CMK (cell line): ENCODE measurements at places on chromosomes 4 and X.

DNA sequence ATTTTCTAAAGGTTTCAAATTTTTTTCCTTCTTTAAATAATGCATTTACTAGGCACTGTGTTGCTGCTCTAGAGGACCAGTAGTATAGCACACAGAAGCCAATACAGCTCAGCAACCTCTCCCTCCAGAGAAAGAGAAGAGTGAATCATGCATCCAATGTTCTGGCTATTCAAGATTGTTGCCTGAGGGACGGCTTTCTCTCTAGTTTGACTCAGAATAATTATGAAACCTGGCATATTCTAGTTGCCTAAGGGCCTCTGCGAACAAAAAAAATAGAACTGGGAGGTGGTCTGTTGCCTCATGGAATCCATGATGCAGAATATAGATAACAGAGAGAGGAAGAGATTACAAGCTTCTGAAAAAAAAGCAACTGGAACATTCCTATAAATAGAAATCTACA, 1233.3 kb upstream of the PABPC4L start:
- DNase-seq: no peak

GRCh38 chr4:102553982-102554381, 52.8 kb downstream of the NFKB1 start:
- DNase-seq: no peak

- no peak for DNase-seq
These were observed 164.8 kb downstream of the AASDH start for GRCh38 chr4:56222514-56222913.

DNA sequence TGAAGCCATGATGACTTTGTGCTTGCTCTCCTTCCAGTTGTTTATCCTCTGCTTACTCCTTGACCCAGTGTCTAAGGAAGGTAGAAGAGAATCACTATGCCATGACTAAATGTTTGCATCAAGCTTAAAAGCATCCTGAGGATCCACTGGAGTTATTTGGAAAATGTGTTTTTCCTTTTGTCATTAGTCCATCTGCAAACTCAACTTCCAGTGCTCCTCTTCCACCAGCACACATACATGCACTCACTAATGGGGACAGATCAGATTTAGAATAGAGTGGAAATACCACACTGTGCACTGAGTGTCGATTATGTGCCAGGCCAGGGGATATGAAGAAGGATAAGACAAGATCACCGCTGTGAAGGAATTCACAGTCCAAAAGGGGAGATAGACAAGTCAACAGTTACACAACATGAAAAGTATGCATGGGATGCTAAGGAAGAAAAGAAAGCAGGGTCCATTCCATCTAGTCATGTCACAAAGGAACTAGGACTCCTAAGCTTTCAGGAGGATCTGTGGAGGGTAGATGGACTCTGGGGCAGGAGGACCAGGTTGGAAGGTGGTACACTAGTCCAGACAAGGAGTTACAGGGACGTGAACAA, 1.9 kb downstream of the OCIAD2 start:
- DNase-seq: no peak

- DNase-seq: no peak
These were observed 77.6 kb downstream of the MXRA5 start for GRCh38 chrX:3268829-3269228.

- no peak for DNase-seq
These were observed 1587.9 kb upstream of the ADGRL3 start for GRCh38 chr4:59612235-59612634.

DNA sequence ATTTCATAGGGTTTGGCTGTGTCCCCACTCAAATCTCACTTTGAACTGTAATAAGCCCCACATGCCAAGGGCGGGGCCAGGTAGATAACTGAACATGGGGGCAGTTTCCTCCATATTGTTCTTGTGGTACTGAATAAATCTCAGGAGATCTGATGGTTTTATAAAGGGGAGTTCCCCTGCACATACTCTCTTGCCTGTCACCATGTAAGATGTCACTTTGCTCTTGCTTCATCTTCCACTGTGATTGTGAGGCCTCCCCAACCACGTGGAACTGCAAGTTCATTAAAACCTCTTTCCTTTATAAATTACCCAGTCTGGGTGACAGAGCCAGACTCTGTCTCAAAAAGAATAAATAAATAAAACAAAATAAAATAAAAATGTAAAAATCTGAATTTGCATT, 95.9 kb downstream of the PDS5A start:
- DNase-seq: no peak

GRCh38 chrX:101230636-101231035, 11.1 kb downstream of the DRP2 start:
- DNase-seq: no peak

DNA sequence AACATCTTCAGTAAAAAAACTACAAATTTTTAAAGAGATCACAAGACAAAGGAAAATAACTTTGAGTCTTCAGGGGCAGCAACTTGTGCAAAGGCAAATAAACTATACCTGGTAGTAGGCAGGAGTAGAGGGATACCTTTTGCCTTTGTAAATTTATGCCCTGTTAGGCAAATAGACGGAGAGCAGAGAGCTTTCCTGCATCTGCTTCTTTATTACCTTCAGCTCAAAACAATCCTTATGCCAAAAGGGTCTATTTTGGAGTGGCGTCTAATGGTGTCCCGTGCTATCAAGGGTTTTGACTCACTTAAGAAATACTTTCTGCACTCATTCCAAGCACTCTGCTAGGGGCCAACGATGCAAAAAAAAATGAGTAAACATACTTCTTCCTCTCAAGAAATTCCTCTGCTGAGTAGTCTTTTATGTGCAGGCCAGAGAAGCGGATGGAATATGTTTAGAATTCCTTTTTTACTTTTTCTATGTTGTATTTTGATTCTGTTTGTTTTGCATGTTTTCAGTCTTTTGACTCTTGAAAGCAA, 131.9 kb downstream of the ANXA5 start:
- DNase-seq: no peak

- DNase-seq: no peak
These were observed 16.0 kb upstream of the ERCC6L start for GRCh38 chrX:72254816-72255215.

- no peak for DNase-seq
These were observed 37.0 kb downstream of the GUCY1A1 start for GRCh38 chr4:155703486-155704247.

GRCh38 chr4:72338060-72338459, 231.0 kb downstream of the ADAMTS3 start:
- DNase-seq: no peak

DNA sequence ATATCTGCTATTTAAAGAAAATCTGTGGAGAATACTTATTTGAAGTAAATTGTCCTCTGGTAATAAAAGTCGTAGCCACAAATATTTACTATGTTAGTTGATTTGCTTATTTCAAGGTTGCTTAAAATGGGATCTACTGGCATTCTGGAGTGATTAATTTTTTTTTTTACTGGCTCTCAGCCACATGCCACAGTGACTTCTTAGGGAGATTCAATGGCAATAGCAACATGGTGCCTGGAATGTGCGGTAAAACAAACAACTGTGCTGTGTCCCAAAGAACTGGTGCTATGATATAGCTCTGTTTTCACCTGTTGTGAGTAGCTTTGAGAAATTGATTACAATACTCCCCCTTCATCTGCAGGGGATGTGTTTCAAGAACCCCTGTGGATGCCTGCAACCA, 324.3 kb downstream of the GPAT3 start:
- no peak for DNase-seq

- DNase-seq: no peak
These were observed 4.5 kb downstream of the GLRA2 start for GRCh38 chrX:14533867-14534266.

- DNase-seq: no peak
These were observed 84.9 kb upstream of the SPANXB1 start for GRCh38 chrX:140917354-140918115.

DNA sequence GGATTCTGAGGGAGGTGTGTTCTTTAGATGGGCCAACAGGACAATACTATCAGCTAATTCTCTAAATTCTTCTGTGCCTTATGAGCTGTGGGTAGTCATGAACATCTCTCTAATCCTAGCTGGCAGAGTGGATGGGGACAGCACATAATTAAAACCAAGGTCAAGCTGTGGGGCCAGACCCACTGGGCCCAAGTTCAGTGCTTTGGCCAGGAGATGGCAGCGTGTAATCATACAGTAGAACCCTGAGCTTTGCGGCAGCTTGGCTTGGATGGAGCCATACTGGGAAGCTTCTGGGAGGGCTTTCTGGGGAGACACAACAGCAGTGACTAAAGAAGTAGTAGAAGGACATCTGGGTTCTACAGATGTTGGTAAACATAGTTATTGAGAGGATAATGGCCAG, 140.3 kb upstream of the CXCL13 start:
- no peak for DNase-seq

DNA sequence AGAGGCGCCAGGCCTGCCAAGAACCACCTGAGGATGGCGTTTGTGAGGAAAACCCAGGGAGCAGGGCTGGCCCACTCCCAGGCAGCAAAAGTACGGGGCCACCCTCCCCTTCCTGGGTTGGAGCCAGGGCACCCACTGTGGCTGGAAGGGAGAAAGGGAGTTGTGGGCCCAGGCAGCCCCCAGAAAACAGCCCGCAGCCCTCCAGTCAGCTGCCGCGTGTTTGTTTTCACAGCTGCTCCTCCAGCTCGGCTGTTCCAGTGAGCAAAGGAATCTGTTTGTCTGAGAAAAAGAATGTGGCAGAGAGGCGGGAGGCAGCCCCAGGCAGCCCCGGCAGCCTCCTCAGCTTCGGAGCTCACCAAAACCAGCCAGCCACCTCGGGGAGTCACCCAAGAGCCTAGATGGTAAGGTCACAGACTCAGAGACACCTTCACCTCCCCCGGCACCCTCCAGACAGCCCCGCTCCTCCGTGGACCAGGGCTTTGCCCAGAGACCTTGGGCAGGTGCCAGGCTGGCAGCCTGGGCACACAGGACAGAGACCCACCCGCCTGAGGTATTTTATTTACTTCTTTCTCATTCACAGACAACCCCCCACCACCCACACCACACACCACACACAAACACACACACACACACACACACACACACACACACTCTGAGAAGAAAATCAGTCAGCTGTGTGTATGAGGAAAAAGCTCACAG, 338.1 kb downstream of the BCOR start:
- DNase-seq: no peak

- no peak for DNase-seq
These were observed 41.6 kb downstream of the EVC start for GRCh38 chr4:5752376-5753184.

DNA sequence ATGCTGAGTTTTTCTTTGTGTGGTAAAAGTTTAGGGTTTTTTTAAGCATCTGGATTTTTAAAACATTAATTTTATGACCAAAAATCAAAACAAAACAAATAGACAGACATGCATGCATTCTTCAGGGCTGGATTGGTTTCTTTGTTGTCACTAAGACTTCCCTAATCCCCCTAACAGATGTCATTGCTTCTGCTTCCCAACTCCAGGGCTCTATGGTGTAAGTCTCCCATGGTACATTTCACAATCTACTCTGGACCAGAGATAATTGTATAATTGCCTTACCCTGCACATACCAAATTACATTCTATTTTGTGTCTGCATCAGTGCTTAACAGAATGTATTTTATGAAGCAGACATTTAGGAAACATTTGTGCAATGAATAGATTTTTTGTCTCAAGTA, 529.1 kb upstream of the SMIM31 start:
- DNase-seq: no peak

- no peak for DNase-seq
These were observed 78.5 kb upstream of the SPANXC start for GRCh38 chrX:141320801-141321200.

- DNase-seq: no peak
These were observed 5.1 kb upstream of the PRDX4 start for GRCh38 chrX:23662187-23662586.

DNA sequence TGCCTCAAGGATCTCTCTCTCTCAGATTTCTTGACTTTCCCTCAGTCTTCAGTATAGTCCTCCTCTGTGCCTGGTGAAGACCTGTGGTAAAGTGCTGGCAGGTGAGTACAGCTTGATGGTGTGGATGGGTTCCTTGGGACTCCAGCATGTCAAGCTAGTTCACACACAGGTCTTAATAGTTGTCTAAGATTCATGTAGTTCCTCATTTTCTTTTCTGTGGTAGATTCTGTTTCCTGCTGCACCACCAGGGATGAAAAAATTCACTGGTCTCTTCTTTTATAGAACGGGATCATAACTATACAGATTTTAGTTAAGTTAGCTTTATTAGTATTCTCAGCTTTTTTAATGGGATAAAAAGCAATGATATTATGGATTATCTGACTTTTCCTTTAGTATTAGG, 32.5 kb upstream of the PAQR3 start:
- DNase-seq: no peak

- no peak for DNase-seq
These were observed 95.4 kb upstream of the MYOZ2 start for GRCh38 chr4:119040261-119040660.

- no peak for DNase-seq
These were observed 82.1 kb downstream of the CLDN34 start for GRCh38 chrX:10049236-10049635.

DNA sequence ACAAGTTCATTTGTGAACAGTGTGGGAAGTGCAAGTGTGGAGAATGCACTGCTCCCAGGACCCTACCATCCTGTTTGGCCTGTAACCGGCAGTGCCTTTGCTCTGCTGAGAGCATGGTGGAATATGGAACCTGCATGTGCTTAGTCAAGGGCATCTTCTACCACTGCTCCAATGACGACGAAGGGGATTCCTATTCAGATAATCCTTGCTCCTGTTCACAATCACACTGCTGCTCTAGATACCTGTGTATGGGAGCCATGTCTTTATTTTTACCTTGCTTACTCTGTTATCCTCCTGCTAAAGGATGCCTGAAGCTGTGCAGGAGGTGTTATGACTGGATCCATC, 5.5 kb downstream of the SPRY1 start:
- no peak for DNase-seq

- DNase-seq: peak; percentile 62
These were observed 15.6 kb upstream of the BBS12 start for GRCh38 chr4:122716825-122717448.

DNA sequence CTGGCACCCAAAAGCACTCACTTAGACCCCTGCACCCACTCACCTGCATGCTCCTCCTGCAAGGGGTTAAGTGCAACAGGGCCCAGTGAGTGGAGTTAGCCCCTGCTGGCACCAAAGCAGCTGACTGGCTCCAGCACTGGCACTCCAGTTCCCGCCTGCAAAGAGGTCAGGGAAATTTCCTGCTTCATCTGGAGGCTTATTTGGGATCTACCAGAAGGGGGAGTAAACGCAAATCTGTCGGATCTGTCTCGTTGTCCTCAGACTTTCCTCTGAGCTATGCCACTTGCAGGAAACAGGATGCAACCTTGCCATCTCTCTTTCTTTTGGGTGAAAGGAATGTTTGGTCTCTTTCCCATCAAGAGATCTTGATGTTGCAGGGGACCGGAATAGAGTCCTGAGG, 435.6 kb downstream of the PCDH10 start:
- DNase-seq: no peak

- DNase-seq: no peak
These were observed 1928.2 kb upstream of the TENM3 start for GRCh38 chr4:180314972-180315371.

DNA sequence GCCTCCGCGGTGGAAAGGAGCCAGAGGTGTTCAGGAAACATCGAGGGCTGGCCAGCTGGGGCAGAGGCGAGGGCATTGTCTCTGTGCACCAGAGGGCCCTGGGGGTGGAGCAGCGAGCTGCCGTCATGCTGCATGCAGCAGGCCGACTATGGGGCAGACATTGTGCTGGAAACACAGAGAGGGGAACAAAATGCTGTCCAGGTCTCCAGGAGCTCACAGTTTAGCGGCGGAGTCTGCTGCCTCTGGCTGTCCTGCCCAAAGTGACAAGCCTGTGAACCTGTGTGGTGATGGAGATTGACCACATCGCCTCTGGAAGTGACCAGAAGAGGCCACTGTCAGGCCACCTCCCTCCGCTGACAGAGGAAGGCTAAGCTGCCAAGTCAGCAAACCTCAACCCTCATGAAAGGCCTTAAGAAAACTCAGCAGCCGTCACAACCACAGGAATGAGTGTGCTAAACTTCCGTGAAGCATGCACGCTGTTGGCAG, 20.1 kb upstream of the SASH3 start:
- DNase-seq: no peak
